ENCODE measurements at places on chromosomes 7 and 10.

DNA sequence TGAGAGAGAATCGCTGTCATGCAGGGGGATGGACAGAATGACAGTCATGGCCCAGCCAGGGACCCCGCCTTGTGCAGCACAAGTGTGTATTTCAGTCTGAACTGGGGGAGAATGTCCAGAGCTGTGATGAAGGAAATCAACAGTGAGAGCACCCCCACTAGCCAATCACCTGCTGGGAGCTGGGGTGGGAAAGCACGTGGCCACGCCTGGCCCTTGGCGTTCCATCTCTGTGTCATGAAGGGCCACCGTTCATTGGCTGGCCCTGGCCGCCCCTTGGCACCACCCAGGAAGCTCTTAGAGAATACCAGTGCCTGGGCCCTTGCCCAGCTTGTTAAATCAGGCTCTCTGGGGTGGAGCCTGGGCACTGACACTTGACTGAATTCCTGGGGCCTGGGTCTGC is 22.8 kb downstream of the GRID1 start:
- no peak for DNase-seq

- no peak for DNase-seq
These were observed 5.2 kb upstream of the SEMA3C start for GRCh38 chr7:80924090-80924489.

GRCh38 chr10:6576326-6576725 is 3.8 kb downstream of the PRKCQ start:
- DNase-seq, result no peak

GRCh38 chr10:129411772-129412171 is 55.3 kb upstream of the MGMT start:
- no peak for DNase-seq
